ENCODE measurements at places on chromosomes 5 and 9.

- no peak for DNase-seq
These were observed 5.8 kb upstream of the MYOZ3 start for GRCh38 chr5:150655221-150655620.

- DNase-seq = no peak
These were observed 175.2 kb downstream of the GAS1 start for GRCh38 chr9:86771941-86772634.

DNA sequence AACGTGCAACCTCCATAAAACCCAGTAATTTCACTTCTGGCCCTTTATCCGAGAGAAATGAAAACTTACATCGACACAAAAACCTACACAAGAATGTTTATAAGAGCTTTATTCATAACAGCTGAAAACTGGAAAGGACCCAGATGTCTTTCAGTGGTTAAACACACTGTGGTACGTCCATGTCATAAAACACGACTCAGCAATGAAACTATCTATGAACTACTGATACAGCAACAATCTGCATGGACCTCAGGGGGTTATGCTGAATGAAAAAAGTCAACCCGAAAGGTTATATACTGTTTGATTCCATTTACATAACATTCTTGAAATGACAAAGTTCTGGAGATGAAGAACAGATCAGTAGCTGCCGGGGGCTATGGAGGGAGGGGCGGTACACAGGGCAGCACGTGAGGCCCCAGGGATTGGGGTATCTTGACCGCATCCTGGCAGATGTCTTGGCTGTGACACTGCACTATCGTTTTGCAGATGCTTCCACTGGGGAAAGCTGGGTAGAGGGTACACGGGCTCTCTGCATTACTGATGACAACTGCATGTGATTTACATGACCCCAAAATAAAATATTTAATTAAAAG, 4.1 kb downstream of the CCDC127 start:
- no peak for DNase-seq

- DNase-seq = no peak
These were observed 140.8 kb downstream of the COL23A1 start for GRCh38 chr5:178449163-178450070.

GRCh38 chr5:6873359-6873758, 160.1 kb downstream of the TENT4A start:
- DNase-seq = no peak

GRCh38 chr9:132141344-132141947, 20.4 kb upstream of the NTNG2 start:
- peak; percentile 4 for DNase-seq

DNA sequence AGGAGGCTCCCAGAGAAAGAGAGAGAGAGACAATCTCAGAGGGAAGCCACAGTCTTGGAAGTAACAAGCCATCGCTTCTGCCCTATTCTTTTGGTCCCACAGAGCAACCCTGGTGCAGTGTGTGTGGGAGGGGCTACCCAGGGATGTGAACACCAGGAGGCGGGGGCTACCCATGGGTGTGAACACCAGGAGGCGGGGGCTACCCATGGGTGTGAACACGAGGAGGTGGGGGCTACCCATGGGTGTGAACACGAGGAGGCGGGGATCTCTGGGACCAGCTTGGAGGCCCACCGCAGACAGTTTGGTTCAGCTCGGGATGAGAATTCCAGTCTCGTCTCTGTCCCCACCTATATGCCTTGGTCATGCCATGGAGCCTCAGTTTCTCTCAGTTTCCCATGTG, 44.9 kb downstream of the HMCN2 start:
- DNase-seq = no peak

DNA sequence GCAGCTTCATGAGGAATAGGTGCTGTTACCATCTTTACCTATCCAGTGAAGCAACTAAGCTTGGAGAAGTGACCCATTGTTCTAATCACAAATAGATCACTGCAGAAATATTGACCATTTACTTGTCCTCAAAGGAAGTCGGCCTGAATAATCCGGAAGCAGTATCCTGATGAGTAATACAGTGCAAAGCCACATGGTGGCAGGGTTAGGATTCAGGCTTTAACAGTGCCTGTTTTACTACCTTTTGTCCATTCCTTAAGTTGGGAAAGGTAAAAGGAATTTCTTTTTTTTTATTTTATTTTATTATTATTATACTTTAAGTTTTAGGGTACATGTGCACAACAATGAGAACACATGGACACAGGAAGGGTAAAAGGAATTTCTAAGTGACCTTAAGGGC, 336.3 kb downstream of the KDM4C start:
- no peak for DNase-seq

All from fibroblast of skin of scalp (primary cell).